Left hindlimb (tissue), 1 donor: ENCODE measurements at places on chromosomes 1 and 21.

DNA sequence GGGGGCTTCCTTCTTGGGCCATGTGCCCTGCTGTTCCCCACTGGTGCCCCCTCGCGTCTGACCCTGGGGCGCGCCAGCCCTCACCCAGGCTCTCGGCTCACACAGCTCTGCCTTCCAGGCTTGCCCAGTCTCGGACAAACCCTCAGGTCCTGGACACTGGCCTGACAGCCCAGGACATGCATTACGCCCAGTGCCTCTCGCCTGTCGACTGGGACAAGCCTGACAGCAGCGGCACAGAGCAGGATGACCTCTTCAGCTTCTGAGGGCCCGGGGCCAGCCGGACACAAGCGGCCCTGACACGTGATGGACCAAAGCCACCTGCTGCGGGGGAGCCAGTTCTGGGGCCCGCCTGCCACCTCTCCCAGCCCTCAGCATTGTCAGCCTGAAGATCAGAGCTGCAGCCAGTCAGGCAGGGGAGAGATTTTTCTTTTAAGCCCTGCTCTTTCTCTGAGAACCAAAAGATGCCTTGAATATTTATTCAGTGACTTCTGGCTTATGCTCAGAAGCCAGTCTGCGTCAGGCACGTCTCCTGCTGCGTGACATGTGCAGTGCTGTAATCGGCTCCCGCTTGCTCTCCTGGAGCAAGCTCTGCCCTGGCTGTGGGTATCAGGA is 23.4 kb downstream of the LDLRAP1 start:
- DNase-seq: no peak

GRCh38 chr1:102772831-102773230 is 335.5 kb downstream of the COL11A1 start:
- DNase-seq: no peak

GRCh38 chr1:228885845-228886244 is 150.6 kb downstream of the RHOU start:
- DNase-seq: no peak

DNA sequence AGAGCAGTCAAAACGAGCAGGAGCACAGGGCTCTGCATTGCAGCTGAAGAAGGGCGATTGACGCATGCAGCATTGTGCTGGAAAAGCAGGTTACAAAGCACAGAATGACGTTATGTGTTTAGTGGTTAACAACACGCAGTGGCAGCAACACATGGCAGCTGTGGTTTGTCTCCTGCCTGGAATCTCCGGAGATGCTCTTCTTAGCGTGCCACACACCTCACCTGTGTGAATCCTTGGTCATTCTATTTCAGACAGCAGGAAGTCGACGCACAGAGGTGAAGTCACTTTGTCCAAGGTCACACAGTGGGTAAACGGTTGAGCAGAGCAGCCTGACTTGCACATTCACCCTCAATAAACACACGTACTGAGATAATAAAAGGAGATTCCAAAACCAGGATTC is 14.7 kb downstream of the OBSCN start:
- DNase-seq: no peak

DNA sequence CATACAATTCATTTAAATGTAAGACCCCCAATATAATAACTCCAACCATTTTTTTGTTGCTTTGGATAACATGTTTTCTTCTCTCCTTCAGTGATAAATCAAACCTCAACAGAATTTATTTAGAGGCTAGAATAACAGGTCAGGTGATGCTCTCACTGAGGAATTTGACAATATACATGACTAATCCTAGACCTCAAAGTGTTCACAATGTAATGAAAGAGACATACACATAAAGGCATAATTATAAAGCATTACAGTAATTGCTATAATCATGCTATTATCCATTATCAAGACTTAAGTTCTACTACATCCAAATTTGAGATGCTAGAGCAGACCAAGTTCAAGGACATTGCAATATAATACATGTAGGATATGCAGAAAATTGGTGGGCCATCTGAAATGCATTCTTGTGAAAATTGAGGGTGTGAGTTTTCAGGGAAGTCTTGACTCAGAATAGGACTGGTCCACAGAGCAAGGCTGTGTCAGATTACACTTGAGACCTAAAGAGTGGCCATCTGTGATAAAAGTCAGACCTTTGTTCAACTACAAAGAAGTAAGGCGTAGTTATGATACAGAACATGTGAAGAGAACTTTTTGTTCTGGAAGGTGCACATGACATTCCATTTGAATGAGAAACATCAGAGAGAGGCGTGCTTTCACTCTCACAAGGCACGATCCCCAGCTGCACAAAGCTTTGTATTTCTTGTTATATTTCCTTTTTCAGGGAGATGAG is 45.5 kb downstream of the UTP25 start:
- DNase-seq: no peak

GRCh38 chr1:106678279-106679050 is 378.0 kb upstream of the PRMT6 start:
- DNase-seq: no peak

- no peak for DNase-seq
These were observed 37.6 kb downstream of the PRKCZ start for GRCh38 chr1:2087766-2088165.

GRCh38 chr1:33867684-33868083 is 3.8 kb downstream of the HMGB4 start:
- no peak for DNase-seq

DNA sequence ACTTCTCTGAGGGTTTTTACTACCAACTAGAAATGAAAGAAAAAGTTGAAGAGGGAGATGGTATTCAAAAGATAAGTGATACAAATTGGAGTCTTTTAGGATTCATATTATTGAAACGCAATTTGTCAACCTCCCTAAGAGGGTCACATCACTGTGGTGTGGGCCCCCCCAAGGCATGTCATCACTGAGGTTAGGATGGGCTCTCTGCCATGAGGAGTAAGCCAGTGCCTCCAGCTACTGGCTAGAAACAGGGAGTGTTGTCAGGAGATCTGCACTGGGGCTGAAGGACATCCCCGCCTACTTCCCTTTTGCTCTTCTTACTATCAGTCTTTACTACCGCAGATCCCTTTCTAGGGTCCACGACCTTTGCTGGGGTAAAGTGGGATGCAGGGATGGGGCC is 25.9 kb downstream of the ITSN1 start:
- no peak for DNase-seq

GRCh38 chr1:71796006-71796405 is 486.3 kb downstream of the NEGR1 start:
- no peak for DNase-seq

GRCh38 chr1:54180701-54181360 is 19.0 kb downstream of the CYB5RL start:
- DNase-seq: no peak

DNA sequence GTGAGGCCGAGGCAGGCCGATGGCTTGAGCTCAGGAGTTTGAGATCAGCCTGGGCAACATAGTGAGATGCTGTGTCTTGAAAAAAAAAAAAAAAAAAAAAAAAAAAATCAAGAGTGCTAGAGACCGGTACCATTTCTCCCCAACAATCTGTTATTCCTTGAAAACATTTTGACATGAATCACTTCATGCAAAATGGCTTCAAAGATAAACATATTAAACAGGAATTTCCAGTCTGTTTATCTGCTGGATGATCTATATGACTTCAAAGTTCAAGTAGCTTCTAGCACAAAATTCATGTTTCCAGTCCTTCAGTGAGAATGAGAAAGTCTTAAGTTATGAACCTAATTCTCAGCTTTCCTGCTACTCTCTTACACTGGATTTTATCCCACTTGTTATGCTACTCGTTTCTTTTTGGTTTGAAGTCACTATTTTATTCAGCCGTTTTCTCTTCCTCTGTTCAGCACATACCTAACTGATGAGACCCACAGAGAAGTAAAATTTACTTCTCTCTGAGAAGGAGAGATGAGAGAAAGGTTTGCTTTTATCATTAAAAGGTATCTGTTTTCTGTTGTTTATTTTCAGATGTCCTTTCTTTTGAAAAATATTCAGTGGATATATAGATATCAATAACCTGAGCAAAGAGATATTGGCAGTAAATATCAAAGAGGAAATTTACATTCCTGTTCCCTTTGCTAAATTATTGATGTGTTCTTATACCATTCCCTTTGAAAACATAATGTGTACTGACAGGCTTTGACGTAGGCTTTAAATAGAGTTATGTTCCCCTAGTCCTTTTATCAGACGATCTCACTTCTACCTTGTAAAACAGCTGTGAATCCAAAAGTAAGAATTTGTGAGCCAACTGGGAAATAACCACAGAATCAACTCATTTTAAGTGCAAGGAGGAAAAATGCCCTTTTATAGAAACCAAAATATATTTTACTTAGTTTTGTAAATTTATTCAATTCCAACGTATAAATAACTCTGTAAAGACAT is 38.2 kb downstream of the CD46 start:
- DNase-seq: no peak

DNA sequence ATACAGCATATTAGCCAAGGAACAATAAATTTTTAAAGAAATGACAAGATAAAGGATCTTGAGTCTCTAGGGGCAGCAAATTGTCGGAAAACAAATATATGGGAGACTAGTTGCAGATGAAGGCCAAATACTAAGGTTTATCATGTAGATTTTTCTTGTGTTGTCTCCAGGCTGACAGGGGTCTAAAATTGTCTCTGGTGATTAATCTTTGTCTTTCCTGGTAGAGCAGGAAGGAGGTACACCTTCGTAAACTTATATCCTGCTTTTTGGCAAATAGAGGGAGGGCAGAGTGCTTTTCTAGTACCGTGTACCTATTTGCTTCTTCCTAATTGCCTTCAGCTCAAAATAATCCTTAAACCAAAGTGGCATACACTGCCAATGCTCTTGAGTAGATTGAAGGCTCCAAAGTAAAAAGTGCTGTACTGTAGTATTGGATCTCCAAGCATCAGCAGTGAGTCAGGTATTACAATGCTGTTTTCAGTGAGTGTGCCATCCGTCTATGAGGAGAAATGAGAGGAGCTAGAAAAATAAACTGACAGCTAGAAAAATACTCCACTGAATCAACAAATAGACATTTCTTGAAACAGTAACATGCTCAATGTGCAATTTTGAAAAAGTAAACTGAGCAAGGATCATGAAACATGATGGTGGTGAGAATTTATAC is 1.8 kb upstream of the LEPR start:
- no peak for DNase-seq

- DNase-seq: no peak
These were observed 246.6 kb upstream of the ADGRL2 start for GRCh38 chr1:81554108-81554507.

GRCh38 chr1:1889090-1889750 is 1.7 kb downstream of the GNB1 start:
- DNase-seq: no peak

- no peak for DNase-seq
These were observed 251.1 kb upstream of the ADGRL2 start for GRCh38 chr1:81549588-81550127.

DNA sequence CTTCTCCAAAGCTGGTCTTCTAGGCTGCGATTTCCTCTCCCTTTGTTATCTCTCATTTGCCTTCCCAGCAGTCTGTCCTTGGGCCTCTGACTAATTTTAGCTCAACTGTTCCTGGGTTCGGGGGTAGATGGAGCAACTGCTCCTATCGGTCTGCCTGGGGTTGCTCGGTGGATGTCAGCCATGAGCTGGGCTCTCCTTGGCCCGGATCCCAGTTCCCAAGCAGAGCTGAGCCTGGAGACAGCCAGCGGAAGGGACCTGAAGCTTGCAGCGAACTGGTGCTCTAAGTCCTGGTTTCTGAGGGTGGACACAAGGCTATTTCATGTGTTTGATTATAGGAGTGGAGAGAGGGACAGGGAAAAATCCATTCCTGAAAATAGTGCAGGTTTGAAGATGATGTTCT is 423.0 kb downstream of the RPS6KC1 start:
- DNase-seq: no peak

DNA sequence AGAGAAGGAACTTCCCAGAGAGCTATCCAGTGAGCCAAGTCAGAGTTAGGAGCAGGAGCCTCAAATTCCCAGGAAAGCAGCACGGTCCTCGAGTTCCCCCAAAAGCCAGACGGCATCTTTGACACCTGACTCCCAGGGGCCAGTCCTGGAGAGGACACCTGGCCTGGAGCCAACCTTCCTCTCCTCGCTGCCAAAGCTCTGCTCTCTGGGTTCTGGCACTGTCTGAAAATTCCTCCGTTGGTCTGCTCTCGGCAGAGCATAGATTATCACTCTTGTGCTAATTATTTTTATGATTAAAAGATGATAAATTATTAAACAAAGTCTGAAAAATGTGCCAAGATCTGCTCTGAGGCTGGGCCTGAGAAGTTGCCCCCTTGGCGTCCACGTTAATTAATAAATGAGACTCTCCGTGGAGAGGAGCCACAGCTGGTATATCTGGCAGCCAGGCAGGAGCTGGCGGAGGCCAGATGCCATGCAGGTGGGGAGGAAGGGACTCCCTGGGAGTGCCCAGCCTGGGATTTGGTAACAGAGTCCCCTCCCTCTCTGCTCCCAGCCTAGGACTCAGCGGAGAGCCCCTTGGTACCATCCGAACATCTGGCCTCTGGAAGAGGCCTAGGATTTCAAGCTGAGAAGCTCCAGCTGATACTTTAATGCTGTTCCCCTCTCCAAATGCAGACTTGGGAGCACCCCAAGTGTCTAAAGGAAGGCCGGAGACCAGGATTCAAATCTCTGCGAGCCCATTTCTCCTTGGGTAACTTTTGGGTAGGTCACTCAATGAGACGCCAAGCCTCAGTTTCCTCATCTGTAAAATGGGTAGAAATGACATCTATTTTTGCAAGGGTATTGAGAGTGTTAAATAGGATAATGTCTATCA is 163.7 kb upstream of the POU3F1 start:
- DNase-seq: no peak

GRCh38 chr1:243343970-243344937 is 88.4 kb downstream of the SDCCAG8 start:
- no peak for DNase-seq

GRCh38 chr1:9238550-9238949 is 4.0 kb downstream of the H6PD start:
- DNase-seq: no peak

- peak; percentile 73 for DNase-seq
These were observed 1.7 kb downstream of the S100A1 start for GRCh38 chr1:153629971-153630370.

DNA sequence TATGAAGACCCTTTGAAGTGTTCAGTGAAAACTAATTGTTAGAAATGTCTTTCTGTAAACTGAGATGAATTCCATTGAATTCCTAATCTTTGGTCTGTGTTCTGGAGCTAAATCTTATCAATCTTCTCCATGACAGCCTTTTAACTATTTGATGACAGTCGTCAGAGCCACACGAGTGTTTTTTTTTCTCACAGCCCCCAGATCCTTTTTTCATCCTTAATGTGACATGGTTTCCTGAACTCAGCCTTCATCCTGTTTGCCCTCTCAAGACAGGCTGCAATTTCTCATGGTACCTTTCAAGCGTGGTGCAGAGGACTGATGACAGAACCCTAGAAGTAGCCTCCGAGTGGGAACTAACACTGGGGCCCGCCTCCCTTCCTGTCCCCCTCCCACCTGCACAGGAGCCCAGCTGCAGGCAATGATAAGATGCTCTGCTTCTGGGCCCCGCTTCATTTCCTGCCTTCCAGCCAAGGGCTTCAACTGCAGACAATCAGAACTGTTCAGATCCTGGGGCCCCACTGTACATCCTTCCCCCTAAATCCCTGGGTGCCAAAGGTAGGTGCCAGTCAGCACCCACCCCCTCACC is 114.6 kb upstream of the VAV3 start:
- no peak for DNase-seq

- no peak for DNase-seq
These were observed 109.1 kb upstream of the GADD45A start for GRCh38 chr1:67575861-67576260.

GRCh38 chr1:3410142-3410925 is 44.1 kb upstream of the ARHGEF16 start:
- DNase-seq: peak; percentile 78

- DNase-seq: no peak
These were observed 6.5 kb downstream of the CNST start for GRCh38 chr1:246572785-246573184.
